CD4-positive, alpha-beta T cell treated with Interleukin-15 for 1 hour (primary cell): ENCODE measurements at places on chromosomes 5 and 9.

GRCh38 chr5:26813235-26813634, 225.2 kb downstream of the CDH9 start:
- DNase-seq: no peak

DNA sequence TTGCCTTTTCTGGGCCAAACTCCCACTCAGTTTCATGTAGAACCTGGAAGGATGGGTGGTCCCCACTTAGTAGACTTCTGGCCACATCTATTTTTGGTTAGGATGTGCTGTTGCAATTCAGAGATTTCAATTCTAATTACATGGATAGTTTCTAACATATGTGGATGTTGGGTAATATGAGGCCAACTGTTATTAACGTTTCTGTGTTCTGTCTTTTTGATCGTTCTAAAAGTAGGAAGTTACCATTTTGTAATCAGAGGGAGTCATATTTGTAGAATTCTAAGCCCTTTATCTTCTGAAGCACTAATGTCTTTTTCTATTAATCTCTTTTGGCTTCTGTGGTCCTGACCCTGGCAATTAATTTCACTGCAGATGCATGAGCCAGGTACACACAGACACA, 141.6 kb upstream of the SPEF2 start:
- no peak for DNase-seq

- no peak for DNase-seq
Observed at GRCh38 chr9:136888454-136888853, 2.1 kb downstream of the TRAF2 start.

DNA sequence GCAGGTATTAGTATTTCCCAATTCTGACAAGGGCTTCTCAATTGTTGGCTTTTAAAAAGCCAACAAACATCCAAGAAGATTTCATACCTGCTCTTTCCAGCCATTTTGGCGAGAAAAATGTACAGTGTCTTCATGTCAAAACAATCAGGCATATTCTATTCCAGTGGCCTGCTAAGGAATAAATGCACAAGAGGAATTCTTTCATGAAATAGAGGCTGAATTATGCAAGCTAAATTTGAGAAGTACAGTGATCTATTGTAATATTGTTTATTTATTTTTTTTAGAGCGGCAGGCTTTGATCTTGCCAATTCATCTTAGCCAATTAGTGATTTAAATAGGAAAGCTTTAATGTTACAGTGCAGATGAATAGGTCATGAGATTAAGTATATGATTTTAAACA, 49.3 kb downstream of the NLN start:
- no peak for DNase-seq

DNA sequence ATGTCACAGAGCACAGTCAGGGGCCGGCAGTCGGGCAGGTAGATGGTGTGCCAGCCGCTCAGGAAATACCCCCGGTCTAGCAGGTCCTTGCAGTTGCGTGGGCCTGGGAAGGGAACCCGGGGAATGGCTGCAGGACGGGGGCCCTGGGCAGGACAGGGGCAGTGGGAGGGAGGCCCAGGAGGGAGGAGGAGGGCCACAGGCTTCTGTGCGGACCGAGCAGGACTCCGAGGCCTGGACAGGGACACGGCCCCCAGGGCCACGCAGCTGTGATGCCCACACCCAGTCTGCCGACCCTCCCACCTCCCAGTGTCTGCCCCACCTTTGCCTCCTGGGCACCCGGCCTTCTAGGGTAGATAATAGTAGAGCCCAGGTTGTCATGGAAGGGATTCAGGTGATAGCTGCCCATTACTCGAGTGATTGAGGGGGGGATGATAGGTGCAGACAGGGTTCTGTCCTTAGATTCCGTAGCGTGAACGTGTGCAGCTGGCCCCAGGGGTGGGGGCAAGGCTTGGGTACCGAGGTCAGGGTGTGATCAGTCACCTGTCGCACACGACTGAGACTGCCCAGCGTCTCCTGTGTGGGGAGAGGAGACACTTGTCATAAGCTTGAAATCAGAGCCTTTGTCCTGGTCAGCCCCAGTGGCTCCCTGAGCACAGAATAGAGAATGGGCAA, 4.5 kb downstream of the FCN1 start:
- no peak for DNase-seq

- no peak for DNase-seq
Observed at GRCh38 chr9:34554211-34555001, 31.6 kb upstream of the ENHO start.
